Amniotic stem cell (primary cell): ENCODE measurements at places on chromosomes 4 and X.

GRCh38 chrX:103628386-103629317 lies at the start of gene TCEAL1:
TSS of gene TCEAL1 (plus strand) at chrX:103628975. CDS start at chrX:103629917, 942 bp downstream.
- DNase-seq: no peak

DNA sequence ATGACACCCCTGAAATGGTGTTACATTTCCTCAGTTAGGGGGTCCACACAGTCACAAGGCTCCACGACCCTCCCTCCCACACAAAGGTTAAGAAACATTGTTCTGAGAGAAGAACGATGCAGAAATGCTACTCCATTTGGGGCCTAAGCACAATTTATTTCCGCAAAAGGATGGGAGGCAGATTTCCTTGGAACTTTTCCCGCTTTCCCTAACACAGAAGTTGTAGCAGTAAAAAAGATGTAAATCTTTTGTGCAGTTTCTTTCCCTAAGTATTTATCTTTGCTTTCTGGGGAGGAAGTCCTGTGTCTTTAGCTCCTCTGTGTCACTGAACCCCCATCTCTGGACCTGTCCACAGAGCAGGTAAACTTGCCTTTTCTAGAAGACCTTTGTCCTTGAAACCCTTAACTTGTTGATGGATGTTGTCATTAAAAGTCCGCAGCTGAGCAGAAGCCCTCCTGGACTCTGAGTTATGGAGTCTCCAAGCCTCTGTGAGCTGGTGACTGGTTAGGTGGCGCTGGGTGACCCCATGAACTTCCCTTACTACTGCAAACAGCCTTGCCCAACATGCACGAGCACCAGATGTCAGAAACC lies 67.2 kb upstream of the SHISA3 start:
- no peak for DNase-seq

- DNase-seq: no peak
Observed at GRCh38 chr4:109764789-109765402, 35.0 kb upstream of the PLA2G12A start.

GRCh38 chrX:23855569-23855968 lies 52.2 kb downstream of the APOO start:
- no peak for DNase-seq

- no peak for DNase-seq
Observed at GRCh38 chr4:140395668-140396067, 22.2 kb downstream of the SCOC start.

- DNase-seq: no peak
Observed at GRCh38 chr4:8067274-8067936, 91.2 kb downstream of the ABLIM2 start.

- no peak for DNase-seq
Observed at GRCh38 chrX:318068-318738, 393 bp downstream of the GTPBP6 start.

DNA sequence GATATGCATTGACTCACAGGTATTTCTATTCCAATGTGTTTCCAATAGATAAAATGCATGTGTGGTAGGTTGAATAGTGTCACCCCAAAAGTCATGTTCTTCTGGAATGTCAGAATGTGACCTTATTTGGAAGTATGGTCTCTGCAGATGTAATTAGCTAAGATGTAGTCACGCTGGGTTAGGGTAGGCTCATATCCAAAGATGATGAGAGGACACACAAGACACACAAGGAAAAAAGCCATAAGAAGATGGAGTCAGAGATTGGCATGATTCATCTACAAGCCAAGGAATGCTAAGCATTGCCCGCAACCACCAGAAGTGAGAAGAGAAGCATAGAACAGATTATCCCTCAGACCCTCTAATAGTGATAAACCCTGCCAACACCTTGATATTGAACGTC lies 17.5 kb downstream of the ZNF330 start:
- no peak for DNase-seq
